ENCODE measurements at places on chromosomes 7 and 10.

DNA sequence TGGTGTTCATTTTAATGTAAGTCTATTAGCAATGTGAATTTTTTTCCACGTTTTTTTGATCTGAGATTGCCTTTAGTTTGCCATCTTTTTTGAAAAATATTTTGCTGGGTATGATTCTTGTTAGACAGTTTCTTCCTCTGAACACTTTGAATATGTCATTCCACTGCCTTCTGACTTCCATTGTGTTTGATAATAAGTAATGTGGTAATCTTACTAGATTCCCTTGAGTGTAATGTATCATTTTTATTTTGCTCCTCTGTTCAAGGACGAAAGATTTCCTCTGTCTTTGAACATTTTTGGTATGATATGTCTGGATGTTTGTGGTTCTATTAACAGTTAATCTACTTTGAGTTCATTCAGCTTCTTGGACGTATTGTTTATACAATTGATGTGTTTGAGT, 371.4 kb downstream of the SUGCT start:
- no peak for DNase-seq

- no peak for DNase-seq
These were observed 74.5 kb upstream of the PRKCQ start for GRCh38 chr10:6654571-6654970.

DNA sequence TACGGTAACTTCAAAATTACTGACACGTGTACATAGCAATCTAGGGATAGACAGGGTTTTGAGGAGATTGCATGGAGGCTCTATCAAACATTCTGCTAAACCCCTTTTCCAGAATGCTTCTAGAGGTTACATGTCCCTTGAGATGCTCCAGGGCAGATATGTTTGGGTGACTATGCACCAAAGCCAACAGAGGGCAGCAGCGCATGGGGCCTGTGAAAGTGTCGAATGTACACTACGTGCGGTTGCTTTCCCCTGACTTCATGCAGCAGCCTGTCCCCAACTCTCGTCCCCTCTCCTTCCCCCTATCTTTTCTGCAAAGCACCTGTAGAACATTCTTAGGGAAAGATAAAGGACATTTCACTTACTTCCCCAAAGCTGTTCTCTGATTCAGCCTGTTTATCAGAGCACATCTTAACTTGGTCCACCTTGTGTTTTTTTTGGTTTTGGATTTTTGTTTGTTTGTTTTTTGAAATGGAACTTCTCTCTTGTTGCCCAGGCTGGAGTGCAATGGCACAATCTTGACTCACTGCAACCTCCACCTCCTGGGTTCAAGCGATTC, 90.2 kb downstream of the UBE3C start:
- no peak for DNase-seq

- DNase-seq: no peak
These were observed 18.0 kb downstream of the DNAJC1 start for GRCh38 chr10:21985541-21985940.

- DNase-seq: no peak
These were observed 69.2 kb upstream of the LRRC4 start for GRCh38 chr7:128100225-128100948.

- no peak for DNase-seq
These were observed 92.3 kb downstream of the CCDC7 start for GRCh38 chr10:32538256-32538655.

- peak; percentile 68 for DNase-seq
These were observed 14.4 kb downstream of the MXI1 start for GRCh38 chr10:110221721-110222261.

GRCh38 chr7:140330128-140330527, 68.2 kb downstream of the SLC37A3 start:
- DNase-seq: no peak

GRCh38 chr10:89301721-89302445, at the start of gene IFIT2:
IFIT2 (plus strand) TSS chr10:89302046; CDS start chr10:89302124, 78 bp downstream.
- DNase-seq: peak; percentile 6

- no peak for DNase-seq
These were observed 10.8 kb upstream of the GALNT11 start for GRCh38 chr7:152014722-152015121.

DNA sequence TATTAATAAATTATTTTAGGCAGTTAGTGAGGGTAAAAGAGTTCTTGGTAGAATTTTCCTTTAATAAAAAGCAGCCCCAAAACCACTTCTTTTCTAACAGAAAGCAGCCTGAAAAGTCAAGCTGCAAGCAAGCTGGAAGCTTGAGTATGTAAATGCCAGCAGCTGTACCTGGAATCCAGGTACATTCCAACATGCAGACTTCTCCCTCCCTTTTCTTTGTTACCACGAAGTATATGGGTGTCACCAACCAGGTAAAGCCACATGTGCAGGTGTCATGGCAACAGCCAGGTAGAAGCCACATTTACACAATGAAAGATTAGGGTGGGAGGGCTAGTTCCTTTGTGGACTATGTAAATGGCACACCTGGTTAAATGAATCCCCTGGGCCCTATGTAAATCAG, 114.6 kb downstream of the EPC1 start:
- DNase-seq: no peak

DNA sequence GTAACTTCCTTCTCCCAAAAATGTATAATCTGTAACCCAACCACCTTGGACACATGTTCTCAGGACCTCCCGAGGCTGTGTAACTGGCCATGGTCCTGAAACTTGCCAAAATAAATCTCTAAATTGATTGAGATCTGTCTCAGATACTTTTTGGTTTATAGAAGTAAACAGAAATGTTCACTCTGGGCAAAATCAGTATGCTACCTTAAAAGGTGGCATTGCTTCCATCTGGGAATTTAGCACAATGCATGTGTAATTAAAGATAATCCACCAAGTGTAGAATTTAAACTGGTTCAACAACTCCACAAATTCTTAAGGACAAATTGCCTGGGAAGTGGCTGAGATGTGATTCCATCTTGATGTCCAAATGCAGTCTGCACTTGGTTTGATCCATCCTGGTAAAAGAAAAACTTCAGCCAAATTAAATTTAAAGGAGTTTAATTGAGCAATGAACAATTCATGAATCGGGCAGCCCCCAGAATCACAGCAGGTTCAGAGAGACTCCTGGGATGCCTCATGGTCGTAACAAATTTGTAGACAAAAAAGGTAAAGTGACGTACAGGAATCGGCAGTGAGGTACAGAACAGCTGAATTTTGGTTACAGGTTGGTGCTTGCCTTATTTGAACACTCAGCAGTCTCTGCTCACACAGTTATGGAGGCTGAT, 102.6 kb upstream of the PFKP start:
- no peak for DNase-seq

DNA sequence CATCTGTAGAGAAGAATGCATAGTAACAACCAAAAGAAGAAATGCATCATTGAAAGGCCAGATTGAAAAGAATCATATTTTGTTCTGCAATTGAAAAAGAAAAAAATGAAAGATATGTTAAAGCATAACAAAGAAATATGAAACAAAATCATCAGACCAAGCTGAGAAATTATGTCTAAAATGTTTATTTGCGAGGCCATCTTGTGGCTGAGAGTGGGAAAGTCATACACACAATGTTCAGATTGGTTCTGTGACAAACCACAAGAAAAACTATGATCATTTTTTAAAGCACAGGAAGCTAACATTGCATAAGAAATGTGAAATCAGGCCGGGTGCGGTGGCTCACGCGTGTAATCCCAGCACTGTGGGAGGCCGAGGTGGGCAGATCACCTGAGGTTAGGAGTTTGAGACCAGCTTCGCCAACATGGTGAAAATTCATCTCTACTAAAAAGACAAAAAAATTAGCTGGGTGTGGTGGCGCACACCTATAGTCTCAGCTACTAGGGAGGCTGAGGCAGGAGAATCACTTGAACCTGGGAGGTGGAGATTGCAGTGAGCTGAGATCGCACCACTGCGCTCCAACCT, 36.6 kb downstream of the ABCB5 start:
- no peak for DNase-seq

DNA sequence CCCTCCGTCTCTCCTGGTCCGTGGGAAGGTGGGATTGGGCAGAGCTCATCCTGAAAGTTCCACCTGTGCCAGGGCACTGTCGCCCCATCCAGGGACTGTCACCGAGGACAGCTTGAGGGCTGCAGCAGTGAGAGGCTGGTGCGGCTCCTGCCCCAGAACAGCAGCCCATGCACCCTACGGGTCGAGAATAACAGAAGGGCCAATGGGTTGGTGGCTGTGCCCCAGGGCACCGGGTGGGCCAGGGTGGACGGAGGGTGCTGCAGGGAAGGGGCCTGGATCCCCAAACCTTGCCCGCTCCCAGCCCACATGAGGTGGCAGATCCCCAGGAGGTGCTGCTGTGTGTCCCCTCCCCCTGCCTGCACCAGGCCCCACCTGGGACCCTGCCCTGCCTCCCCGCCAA, 23.9 kb downstream of the UNCX start:
- DNase-seq: no peak

GRCh38 chr7:139099172-139099947, 10.2 kb downstream of the ZC3HAV1 start:
- DNase-seq: no peak

DNA sequence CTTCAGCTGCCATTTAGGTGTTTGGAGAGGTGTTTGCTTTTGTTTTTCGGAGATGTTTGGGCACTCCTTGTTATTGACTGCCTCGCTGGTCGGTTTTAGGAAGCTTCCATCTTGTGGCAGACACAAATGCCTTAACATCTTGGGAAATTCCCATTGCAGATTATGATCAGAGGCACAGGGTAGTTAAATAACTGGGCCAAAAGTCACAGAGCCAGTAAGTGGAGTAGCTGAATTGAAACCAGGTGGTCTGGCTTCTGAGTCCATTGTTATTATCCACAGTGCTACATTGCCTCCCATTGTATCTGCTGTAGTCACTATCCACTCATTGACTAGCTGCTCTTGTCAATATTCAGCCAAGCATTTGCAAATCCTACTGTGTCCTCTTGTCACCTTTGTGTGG, 138.2 kb upstream of the PLPP4 start:
- DNase-seq: no peak

GRCh38 chr10:11341283-11341960, 270.0 kb downstream of the USP6NL start:
- DNase-seq: no peak

DNA sequence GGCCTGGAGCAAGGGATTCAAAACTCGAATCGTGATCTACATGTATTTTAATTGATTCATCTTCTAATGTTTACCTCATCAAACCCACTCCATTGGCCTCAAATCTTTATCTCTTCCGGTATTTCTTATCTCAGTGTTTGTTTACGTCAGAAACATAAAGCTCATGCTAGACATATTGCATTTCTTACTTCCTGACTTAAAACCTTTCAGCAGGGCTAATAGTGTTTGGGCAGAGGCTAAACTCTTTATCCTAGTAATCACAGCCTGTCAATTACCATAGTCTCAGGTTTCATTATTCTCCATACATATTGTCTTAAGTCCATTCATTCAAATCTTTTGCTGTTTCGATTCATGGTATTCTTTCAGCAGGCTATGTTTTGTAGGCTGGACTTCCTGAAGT, 81.3 kb upstream of the AGR3 start:
- no peak for DNase-seq

- no peak for DNase-seq
These were observed 2.8 kb downstream of the COPS6 start for GRCh38 chr7:100091411-100092181.

- no peak for DNase-seq
These were observed 60.1 kb upstream of the ZPBP start for GRCh38 chr7:50153148-50153547.

DNA sequence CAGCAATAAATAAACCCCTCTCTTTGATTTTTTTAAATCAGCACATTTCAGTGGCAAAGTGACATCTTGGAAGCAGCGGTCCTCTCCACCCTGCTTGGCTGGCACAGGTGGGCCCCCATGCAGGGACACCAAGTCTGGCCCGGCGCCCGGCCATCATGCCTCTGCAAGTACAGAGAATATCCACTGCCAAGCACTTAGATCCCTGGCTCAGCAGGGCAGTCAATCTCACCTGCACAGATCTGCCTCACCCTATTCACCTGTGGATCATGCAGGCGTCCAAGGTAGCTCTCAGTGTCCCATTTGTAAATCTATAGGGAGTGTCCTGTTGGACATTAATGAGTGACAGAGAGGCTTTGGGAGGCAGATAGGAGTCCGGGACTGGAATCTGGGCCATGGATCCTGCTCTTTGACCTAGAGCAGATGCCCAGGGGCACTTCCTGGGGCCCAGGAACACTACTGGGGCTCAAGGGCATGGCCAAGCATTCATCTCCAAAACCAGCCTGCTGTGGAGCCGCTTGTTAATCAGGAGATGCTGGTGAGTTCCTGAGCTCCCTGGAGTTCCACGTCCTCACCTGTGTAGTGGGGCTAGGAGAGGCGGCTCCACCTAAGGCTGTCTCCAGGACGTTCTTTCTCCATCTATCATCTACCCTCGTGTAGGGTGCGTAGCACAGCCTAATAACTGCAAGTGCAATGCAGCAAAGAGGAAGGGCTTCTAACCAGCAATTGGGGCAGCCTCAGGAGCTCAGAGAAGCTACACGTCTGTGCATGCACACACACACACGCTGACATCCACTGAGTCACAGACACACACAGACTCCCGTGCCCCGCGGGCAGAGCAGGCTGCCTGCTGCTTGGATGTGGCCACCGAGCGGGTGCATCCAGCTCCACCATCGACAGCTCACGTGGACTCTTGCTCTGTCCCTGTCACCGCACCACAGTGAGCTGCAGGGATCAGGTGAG, 123.6 kb downstream of the OAT start:
- DNase-seq: no peak

GRCh38 chr10:124738441-124738840, 5.7 kb downstream of the FAM53B start:
- DNase-seq: no peak

GRCh38 chr10:84876116-84876999, 548.0 kb downstream of the CCSER2 start:
- no peak for DNase-seq

GRCh38 chr7:30697719-30698460, 15.6 kb upstream of the CRHR2 start:
- DNase-seq: no peak

GRCh38 chr7:102814025-102814471, 65.2 kb downstream of the FAM185A start:
- no peak for DNase-seq

- no peak for DNase-seq
These were observed 66.3 kb upstream of the FRMD4A start for GRCh38 chr10:14397066-14397465.

DNA sequence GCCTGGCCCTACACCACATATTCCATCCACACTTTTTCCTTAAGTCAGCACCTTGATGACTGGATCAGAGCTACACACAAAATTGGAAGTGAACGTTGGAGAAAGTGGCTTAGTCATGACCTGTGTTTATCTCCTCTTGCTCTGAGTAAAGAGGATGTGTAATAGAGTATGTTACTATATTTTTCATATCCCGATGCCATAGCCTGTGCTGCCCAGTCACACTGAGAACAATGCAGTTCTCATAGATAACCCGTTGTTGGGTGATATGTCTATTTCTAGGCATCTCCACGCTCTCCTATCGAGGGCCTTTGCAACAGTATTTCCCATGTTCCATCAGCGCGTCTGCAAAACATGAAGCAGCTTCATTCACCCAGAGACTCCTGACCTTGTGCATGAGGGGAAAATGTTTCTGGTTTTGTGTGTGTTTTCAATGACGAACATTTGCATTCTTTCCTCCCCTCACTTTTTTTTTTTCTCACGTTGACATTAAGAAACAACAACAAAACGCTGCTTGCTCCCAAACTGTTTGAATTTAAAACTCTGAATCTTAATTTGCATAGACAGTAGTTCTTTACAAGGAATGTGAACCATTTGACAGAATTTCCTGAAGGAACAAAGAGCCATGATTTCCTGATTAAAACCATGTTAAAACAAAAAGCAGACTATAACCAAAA, 43.4 kb downstream of the GRK5 start:
- DNase-seq: no peak

GRCh38 chr7:158130023-158130409, 457.6 kb downstream of the PTPRN2 start:
- no peak for DNase-seq

GRCh38 chr10:73432646-73433537, 469 bp downstream of the MSS51 start:
- no peak for DNase-seq

GRCh38 chr10:96656839-96657238, 63.5 kb downstream of the PIK3AP1 start:
- no peak for DNase-seq

Measured in activated CD8-positive, alpha-beta memory T cell treated with anti-CD3 and anti-CD28 coated beads for 1 hour (primary cell).